Sigmoid colon (tissue), 7 donors: ENCODE measurements at places on chromosomes 6 and 20.
A peak's percentile ranks its signal among the peaks of the same experiment; 100 is the strongest.

- DNase-seq, result no peak
These were observed 26.3 kb downstream of the SLC2A4RG start for GRCh38 chr20:63765902-63766301.

GRCh38 chr20:57650266-57650665 lies 30.0 kb upstream of the ZBP1 start:
- DNase-seq, result no peak

GRCh38 chr20:49237531-49237930 lies 18.3 kb downstream of the DDX27 start:
- DNase-seq, result no peak

GRCh38 chr20:16052456-16052855 lies 520.8 kb downstream of the KIF16B start:
- DNase-seq, result no peak

DNA sequence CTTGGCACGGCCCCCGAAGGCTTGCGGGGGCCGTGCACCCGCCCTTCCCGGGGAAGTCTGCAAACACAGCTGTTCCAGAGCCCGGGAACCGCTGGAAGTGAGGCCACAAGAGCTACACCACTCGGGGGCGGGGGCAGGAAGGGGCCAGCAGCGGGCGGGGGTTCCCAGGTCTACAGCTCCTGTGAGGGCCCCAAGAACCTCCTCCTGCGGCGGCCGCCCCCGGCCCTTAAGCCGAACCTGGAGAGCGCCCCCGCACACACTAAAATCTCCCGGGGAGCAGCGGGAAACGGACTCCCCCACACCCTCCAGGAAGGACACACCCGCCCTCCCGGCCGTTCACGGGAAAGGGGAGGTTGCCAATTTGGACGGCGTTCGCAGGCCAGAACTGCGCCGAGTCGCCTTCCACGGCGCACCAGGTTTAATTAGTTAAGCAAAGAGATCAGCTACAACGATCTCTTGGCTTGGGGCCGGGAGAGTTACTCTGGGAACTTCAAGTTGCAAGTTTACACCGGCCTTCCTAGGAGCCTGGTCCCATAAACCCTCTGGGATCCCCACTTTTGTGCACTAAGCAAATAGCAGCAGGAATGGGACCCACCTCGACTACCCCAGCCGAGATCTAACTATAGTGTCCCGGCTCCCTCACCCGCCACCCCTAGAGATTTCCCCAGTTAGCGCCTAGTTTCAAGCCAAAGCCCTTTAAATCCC lies 1.7 kb downstream of the JAG1 start:
- DNase-seq, result peak; percentile 90

- no peak for DNase-seq
These were observed 216.8 kb downstream of the HACE1 start for GRCh38 chr6:104642871-104643270.

- DNase-seq, result no peak
These were observed 12.8 kb upstream of the MYMX start for GRCh38 chr6:44203955-44204354.

DNA sequence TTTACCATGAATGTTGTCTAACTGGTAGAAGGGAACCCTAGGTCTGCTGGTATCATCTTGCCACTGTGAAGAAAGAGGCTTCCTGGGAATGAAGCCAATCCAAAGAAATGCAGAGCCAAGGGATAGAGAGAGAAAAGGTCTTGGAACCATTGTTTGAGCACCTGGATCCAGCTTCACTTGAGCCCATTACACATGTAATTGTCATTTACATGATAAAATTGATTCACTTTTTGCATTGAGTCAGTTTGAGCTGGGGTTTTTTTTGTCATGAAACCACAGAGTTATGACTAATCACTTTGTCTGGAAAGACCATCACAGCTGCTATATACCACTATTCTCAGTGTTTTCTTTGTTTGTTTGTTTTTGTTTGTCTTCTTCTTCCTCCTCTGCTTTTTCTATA lies 112.3 kb downstream of the CBLN4 start:
- no peak for DNase-seq

- peak; percentile 80 for DNase-seq
These were observed 39.3 kb downstream of the PCNA start for GRCh38 chr20:5080384-5080877.

DNA sequence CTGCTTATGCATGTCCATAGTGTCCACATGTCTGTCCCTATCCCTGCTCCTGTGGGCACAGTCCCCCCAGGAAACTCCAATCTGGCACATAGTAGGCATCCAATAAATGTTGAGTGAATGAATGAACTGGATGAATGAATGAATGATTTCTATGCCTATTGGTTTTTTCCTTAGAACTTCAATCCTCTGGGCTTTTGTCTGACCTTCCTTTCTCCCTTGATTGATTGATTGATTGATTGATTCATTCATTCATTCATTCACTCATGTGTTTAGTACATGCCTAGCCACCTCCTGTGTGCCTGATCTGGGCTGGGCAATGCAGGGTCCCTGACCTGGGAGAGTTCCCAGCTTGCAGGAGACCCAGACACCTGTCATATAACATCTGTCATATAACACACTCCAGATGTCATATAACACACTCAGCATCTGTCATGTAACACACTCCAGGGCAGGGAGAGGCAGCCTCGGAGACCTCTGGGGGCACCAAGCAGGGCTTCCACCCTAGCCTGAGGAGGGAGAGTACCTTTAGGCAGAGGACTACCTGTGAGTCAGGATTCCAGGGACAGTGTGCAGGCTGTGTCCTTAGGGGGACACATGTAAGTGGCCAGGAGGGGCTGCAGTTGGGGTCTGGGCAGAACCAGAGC lies 17.9 kb downstream of the VSTM2L start:
- DNase-seq, result no peak

DNA sequence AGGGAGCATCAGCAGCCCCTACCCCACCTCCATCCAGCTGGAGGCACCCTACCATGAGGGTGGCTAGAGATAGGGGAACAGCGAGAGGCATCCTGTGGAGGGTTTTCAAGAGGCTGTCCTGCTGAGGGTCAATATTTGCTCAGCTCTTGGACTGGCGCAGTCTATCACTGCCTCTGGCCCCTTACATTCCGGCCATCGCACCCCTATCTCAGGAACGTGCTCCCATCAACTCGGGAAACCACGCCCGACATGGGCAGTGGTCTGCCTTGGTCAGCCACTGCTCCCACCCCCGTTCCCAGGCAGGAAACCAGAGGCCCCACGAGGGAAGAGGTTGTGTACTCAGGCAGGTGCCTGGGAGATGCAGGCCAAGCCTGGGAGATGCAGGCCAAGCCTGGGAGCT lies 57.9 kb downstream of the VEGFA start:
- DNase-seq, result no peak
